ENCODE measurements at places on chromosomes 3 and 15. TPM values are rescaled to one million over a fixed set of nuclear protein-coding genes. Genes with fewer than 3 reads are reported as not detected.
A peak's percentile ranks its signal among the peaks of the same experiment; 100 is the strongest.

- DNase-seq, result no peak
These were observed 289.0 kb upstream of the AGTR1 start for GRCh38 chr3:148408667-148409066.

GRCh38 chr3:16069149-16069922 lies 105.1 kb upstream of the GALNT15 start:
- no peak for DNase-seq

DNA sequence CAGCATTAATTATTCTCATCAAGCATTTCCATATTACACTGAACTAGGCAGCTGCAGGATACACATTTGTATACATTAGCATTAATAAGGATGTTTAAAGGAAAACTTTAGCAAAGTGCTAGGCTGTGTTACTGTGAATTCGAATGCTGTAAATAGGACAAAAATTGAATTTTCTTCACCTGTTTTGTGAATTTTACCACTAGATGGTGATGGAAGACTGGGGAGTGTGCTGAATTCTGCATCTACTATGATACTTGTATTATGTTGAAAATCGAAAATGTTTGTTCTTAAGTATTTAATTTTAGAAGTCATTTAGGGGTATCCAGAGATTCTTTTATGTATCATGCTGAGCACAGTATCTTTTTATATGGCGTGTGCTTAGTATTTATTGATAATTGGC lies 12.3 kb upstream of the P2RY14 start:
- DNase-seq, result no peak

The SETD5 gene
- 29.4 TPM for polyA plus RNA-seq

DNA sequence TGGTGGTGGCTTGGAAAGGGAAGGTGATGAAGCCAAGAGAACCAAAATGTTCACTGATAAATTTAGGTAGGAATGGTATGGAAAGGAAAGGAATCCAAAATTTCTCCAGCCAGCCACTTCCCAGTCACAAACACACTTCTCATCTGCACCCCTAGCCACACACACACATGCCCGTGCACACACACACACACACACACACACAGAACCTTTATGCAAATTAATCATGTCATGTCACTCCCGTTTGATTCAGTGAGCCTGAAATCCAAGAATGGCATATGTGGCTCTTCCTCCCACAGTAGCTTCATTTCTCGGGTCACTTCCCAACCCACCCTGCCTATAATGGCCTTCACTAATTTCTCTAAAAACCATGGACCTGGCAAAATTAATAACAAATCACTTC lies 3.1 kb upstream of the HLTF start:
- no peak for DNase-seq

The PLCL2 gene
- polyA plus RNA-seq, result 12.5 TPM

- no peak for DNase-seq
These were observed 72.5 kb downstream of the OPA1 start for GRCh38 chr3:193665370-193665989.

- DNase-seq, result no peak
These were observed 299.9 kb downstream of the UACA start for GRCh38 chr15:70463453-70463834.

The RGMA gene
- 10.8 TPM for polyA plus RNA-seq

GRCh38 chr15:70494517-70494851 lies 268.9 kb downstream of the UACA start:
- no peak for DNase-seq

GRCh38 chr3:5479229-5479799 lies 291.8 kb downstream of the EDEM1 start:
- DNase-seq, result no peak

DNA sequence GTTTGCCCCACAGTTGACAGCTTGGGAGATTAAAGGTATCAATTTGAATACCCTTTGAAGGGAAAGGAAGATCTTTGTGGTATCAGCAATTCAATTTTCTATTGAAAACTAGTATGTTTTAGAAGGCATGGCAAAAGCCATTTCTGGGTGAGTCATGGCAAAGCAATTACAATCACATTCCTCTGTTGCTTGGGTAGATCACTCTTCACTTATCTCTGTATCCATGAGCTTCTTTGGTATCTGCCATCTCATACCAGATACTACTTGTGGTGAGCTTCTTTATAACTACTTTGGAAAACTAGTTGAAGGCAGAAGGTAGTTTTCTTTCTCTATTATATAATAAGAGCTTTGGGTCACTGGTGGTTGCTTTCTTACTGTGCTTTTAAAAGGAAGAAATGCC lies 28.3 kb upstream of the LSAMP start:
- DNase-seq, result no peak

DNA sequence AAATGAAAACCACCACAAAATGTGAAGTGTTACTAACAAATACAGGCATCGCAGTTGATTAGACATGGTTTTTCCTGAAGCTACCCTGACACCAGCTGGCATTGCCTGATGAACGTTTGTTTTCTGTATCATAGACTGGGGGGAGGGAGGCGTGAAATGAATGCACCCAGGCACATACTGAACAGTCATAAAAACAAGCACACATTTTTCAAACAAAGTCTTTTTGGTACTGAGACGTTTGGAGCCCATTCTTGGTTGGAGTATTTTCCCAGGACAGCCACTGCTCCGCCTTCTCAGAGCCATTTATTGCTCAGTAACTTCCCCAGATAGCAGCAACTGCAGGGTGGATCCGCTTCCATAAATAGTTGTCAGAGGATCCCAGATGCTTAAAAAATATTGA lies 52.4 kb downstream of the KLF13 start:
- no peak for DNase-seq

DNA sequence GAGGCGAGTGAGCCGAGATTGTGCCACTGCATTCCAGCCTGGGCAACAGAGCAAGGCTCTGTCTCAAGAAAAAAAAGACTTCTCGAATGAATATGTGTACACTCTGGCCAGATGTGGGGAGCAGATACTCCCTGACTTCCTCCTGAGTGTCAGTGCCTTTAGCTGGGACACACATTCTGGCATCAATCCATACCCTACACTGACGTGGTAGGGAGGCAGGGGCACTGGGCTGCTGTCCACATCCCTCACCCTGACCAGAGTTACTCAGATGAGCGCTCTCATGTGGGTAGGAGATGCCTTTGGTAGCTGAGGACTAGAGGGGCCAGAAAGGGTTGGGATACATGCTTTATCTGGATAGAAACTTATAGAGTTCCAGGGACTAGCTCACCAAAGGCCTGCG lies 15.6 kb downstream of the LIMD1 start:
- DNase-seq, result no peak

DNA sequence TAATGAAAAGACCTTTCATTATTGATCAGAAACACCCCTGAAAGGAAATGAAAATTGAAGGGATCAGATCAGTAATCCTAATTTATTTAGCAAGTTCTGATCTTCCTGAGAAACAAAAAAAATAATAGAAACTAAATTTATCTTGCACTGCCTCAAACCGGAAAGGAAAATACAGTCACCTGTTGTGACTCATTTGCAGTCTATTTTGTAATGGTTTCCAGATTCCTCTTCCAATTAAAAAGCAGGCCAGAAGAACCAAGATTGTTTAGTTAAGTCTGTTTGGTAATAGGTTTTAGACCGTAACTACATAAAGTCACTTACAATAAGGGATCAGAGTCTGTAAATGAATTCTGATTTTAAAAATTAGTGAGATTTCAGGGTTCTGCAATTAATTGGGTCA lies 49.7 kb upstream of the ATOSA start:
- no peak for DNase-seq

The DGKG gene
- 4.5 TPM for polyA plus RNA-seq

DNA sequence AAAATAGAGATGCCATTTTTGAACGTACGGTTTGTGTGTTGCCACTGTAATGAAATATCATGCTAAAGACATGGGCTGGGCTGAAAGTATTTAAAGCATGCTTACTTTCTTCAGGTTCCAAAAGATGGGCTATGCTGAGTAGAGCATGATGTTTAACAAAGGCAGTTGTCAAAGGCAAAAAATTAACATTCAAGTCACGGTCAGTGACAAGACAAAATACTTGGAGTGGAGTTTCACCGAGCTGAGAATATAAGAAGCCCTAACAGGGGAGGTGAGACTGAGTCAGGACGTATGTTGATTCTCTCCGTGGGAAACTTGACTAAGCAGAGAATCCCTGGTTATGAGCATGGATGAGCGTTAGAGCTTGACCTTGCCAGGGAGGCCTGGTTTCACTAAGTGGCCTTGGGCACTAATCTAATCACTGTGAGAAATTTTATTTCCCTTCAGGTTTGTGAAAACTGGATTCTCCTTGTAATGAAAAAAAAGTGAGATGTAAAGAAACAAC lies 218.2 kb upstream of the ADAMTS9 start:
- no peak for DNase-seq

GRCh38 chr15:41957021-41957897 lies 15.1 kb downstream of the EHD4 start:
- no peak for DNase-seq

GRCh38 chr3:171058058-171058457 lies 31.5 kb upstream of the SLC2A2 start:
- no peak for DNase-seq

GRCh38 chr3:61966200-61966599 lies 404.8 kb downstream of the PTPRG start:
- no peak for DNase-seq

GRCh38 chr15:56469483-56469882 lies 4.5 kb upstream of the MNS1 start:
- no peak for DNase-seq

- no peak for DNase-seq
These were observed 42.0 kb downstream of the MKRN2 start for GRCh38 chr3:12598890-12599289.

- no peak for DNase-seq
These were observed 14.2 kb downstream of the PDIA5 start for GRCh38 chr3:123080864-123081562.

The FEZF2 gene
- polyA plus RNA-seq, result not detected

GRCh38 chr15:65060641-65061397 lies 7.0 kb downstream of the RASL12 start:
- DNase-seq, result peak; percentile 94

DNA sequence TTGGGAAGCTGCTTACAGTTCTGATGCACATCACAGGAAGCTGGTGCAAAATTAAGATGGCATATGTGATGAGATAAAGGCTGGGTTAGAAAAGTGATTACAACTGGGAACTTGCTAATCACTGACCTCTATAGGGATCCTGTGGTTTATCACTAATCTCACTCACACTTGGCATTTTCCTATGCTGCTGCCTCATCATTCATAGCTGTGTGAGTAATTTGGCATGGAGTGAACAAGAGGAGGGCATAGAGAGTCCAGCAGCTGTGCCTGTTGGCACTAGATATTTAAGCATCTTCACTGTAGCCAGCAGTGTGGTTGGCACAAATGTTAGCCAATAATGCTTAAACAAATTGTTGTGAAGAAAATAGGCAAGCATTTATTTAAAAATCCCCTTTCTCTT lies 217.7 kb upstream of the CGNL1 start:
- no peak for DNase-seq

- DNase-seq, result no peak
These were observed 115.6 kb downstream of the ETFA start for GRCh38 chr15:76195506-76196268.

The WNT5A gene
- polyA plus RNA-seq, result 2.6 TPM

The CACNA2D2 gene
- 25.7 TPM for polyA plus RNA-seq

- DNase-seq, result no peak
These were observed 142.9 kb upstream of the IL12A start for GRCh38 chr3:159845737-159846136.

DNA sequence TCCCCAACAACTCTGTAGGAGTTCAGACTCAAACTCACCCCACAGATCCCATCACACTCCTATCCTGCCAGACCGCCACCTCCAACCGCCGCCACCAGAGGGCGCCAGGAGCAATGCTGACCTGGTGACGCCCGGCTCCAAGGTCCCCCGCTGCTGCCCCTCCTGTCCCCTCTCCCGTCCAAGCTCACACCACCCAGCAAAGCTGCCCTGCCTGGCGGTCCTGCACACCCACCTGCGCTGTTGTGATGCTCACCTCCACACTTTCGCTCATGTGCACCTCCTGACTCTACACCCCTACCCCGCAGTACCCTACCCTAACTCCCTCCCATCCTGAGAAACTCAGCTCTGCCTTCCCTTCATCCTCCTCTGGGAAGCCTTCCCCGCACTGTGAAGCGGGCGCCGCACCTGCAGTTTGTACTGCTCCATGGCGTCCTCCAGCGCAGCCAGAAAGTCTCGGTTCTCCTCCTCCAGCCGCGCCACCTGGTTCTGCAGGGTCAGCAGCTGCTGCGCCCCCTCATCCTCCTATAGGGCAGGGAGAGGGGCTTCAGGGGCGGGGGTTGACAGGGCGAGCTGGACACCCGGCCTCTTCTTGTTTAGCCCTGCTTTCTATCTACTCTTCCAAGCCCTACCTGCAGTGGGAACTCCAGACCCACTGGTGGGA lies 7.9 kb downstream of the KIF7 start:
- peak; percentile 94 for DNase-seq

GRCh38 chr3:14402304-14402811 lies at the start of gene SLC6A6:
Gene SLC6A6, plus strand, starts transcription at chr3:14402606. Its CDS starts 41,029 bp downstream, at chr3:14443635.
- DNase-seq, result peak; percentile 99

The CPNE9 gene
- 0.07 TPM for polyA plus RNA-seq

The PCYT1A gene
- polyA plus RNA-seq, result 34.8 TPM

- no peak for DNase-seq
These were observed 79.8 kb downstream of the RBPMS2 start for GRCh38 chr15:64695561-64695992.

GRCh38 chr3:71104121-71104541 lies 479.4 kb downstream of the FOXP1 start:
- DNase-seq, result no peak

The CACNA2D3 gene
- 42.4 TPM for polyA plus RNA-seq

DNA sequence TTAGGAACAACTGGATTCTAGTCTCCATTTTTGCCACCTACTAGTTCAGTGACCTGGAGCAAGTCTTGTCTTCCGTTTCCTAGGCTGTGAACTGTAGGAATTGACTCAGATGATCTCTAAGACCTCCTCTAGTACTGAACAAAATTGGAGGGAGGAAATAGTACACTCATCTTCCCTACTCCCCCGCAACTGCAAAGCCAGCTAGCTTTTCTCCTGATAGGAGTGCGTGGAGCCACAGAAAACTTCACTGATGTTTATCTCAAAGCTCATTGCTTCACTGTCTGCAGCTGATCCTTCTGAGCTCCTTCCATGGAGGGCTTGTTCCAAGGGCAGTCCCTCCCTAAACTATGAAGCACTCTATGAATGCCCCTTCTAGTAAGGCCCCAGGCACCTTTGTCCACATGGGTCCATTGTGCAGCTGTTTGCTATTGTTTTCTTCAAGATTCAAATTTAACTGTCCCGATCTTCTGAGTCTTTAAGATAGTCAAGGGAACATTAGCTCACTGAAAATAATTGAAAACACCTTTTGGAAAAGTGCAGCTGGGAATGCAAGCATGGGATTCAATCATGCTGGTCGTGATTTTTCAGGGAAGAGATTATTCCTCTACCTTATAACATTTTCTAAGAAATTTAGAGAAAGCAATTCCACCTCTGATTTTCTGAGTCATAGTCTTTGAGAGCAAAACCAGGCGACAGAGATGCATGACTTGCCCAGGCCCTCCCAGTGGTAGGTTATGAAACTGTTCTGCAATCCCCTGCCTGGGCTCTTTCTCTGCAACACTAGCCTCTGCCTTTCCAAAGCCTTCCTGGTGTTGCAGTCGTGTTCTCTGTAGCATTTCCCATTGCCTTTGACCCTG lies 24.3 kb downstream of the FILIP1L start:
- DNase-seq, result no peak

- DNase-seq, result no peak
These were observed 713.3 kb upstream of the EPHA6 start for GRCh38 chr3:96101006-96101560.

Data from right cardiac atrium (tissue), 5 donors.